Activated T-helper 1 cell treated with anti-CD3 and anti-CD28 coated beads, Interleukin-12 subunit alpha, Interleukin-12 subunit beta, Interleukin-2, Interleukin-4 antibody, amounts not matched to agents 30 ng/mL and 10 ng/mL and 1 ng/mL, durations not matched to agents 14 hours and 24 hours and 36 hours (primary cell): ENCODE measurements at places on chromosomes 11 and 22. TPM values are rescaled to one million over a fixed set of nuclear protein-coding genes. Genes with fewer than 3 reads are reported as not detected.

DNA sequence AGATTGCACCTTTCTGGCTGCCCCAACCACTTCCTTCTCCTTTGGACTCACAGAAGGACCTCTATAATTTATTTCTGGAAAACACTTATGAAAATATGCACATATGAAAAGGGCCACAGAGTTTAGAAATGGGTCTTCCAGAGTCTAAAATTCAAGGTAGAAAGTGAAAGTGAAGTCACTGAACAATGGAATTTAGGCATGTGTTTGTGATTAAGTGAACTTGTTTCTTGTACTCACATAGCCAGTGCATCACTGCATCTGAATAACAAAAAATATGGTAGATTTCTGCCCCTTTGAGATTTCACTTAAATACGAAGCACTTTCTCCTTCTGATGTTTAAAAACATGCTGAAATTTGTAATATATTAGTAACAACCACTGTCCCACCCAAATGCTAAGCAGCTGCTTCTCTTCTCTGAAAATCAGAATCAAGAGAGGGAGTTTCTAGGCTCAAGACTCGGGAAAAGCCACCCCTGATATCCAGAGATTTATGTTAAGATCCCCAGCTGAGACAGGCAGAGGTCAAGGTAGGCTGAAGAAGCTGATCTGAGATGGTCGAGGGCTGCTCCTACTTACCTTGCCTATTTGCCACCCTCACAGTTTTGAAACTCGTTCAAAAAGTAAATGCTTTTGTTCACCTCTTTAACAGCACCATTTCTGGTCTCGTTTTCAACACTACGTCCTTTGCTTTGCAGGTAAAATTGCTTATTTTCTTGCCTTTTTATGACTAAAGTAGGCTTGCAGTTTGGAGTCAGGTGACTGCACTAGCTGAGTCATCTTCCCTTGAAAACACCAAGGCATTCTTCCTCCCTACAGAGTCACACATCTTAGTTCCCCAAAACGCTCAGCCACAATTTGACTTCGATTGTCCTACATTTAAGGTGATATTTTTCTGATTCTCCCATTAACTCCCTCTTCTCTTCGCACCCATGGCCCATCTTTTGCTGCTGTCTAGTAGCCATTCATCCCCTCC, at the start of gene XKR3:
XKR3 (minus strand) TSS at position 696 of the 972 bp plus-strand sequence. CDS start 17,338 bp downstream, outside the sequence.
- no peak for DNase-seq
- H3K27ac ChIP-seq, result peak within 1 kb of the TSS; percentile 69
- peaks cover 22% of the 10 kb centered on the region for H3K4me1 ChIP-seq

DNA sequence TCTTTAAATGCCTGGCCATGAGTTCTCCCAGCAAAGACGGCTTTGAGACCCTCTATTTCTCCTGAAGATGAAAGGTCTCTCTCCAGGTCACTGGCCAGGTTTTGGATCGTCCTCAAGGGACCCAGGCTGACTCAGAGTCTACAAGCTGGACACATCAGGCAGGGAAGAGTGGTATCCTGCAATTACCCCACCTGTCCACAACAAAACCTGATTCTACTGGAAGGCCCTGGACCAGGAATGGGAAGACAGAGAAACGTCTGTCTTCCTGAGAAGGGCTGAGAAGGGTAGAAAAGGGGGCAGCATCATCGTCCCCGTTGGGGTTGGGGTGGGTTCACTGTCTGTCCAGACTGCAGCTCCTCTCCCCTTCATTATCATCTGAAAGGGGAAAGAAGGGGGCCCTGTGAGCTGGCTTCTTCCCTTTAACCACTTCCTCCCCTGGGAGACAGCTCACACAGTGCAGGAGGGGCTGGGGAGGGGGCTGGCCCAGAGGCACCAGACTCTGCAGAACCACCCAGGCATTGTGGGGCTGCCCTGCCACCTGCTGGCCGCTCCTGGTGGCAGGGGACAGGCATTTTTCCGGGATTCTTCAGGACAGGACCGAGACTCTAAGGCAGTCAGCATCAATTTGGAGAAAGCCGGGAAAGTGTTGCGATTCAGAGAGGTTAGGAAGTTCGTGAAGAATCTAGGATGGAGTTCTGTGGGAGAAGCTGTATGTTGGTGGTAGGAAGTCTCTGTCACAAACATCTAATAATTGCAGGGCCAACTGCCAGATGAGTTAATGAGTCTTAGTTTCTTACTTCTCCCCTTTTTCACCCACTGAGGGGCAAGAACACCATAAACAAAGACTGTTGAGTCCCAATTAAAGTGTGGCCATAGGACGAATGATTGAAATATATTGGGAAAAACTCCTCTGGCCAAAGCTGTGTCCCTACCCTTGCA, 57.6 kb downstream of the SYN3 start:
- H3K27ac ChIP-seq, result no peak overlapping the region
- H3K4me3 ChIP-seq, result no peak overlapping the region
- DNase-seq, result no peak
- no peaks in the 10 kb centered on the region for H3K36me3 ChIP-seq
- H3K4me1 ChIP-seq, result no peaks in the 10 kb centered on the region
- H3K27me3 ChIP-seq, result no peaks in the 10 kb centered on the region

DNA sequence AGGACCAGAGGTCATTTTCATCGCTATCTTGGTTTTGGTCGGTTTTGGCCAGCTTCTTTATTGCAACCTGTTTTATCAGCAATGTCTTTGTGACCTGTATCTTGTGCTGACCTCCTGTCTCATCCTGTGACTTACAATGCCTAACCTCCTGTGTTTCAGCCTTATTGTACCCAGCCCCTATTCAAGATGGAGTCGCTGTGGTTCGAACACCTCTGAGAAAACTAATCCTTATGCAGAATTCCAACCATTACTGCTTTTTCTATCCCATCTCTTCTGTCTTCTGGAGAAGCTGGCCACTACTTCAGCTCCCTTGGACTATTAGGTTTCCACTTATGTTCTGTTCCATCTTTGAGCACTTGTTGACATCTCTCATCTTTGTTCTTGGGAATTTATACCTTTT, 62.6 kb downstream of the METTL15 start:
- no peak overlapping the region for H3K4me3 ChIP-seq
- no peaks in the 10 kb centered on the region for H3K27me3 ChIP-seq
- no peak overlapping the region for H3K27ac ChIP-seq
- H3K36me3 ChIP-seq, result peaks cover 9% of the 10 kb centered on the region
- H3K4me1 ChIP-seq, result no peaks in the 10 kb centered on the region

- H3K27ac ChIP-seq, result no peak overlapping the region
- DNase-seq, result no peak
- H3K4me1 ChIP-seq, result no peaks in the 10 kb centered on the region
- peaks cover 6% of the 10 kb centered on the region for H3K27me3 ChIP-seq
- H3K36me3 ChIP-seq, result no peaks in the 10 kb centered on the region
Observed at GRCh38 chr11:110003426-110003825, 89.8 kb upstream of the ZC3H12C start.

GRCh38 chr22:24424001-24424900, 3.1 kb upstream of the ADORA2A start:
- H3K27me3 ChIP-seq, result peaks cover 5% of the 10 kb centered on the region
- peak overlapping the region; percentile 82 for H3K4me3 ChIP-seq
- peaks cover 37% of the 10 kb centered on the region for H3K4me1 ChIP-seq
- peak; percentile 37 for DNase-seq
- peaks cover 10% of the 10 kb centered on the region for H3K36me3 ChIP-seq

DNA sequence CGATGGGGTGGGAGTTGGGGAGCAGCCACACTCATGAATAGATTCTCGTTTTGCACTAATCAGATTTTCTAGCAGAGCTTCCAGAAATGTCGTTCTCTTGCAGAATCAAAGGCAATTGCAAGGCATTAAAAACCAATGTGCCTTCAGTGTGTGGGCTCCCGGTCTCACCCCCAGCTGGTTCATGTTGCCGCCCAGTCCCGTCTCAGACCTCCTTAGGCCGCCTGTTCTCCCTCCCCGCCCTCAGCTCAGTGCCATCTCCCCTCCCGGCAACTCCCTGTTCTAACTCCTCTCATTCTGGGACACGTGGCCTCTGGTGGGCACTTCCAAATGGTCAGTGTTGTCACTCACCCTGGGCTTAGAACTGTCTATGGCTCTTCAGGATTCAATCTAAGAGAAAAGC, 42.5 kb upstream of the SMIM38 start:
- no peaks in the 10 kb centered on the region for H3K4me1 ChIP-seq
- no peak overlapping the region for H3K4me3 ChIP-seq
- H3K36me3 ChIP-seq, result peaks cover 3% of the 10 kb centered on the region
- no peak overlapping the region for H3K27ac ChIP-seq
- H3K27me3 ChIP-seq, result no peaks in the 10 kb centered on the region
- DNase-seq, result no peak

GRCh38 chr11:125263268-125263790, 98.8 kb downstream of the PKNOX2 start:
- no peaks in the 10 kb centered on the region for H3K36me3 ChIP-seq
- no peaks in the 10 kb centered on the region for H3K4me1 ChIP-seq
- no peak overlapping the region for H3K27ac ChIP-seq
- no peak for DNase-seq

SLC22A6 gene
- total RNA-seq, result not detected in 2 replicates

- H3K36me3 ChIP-seq, result no peaks in the 10 kb centered on the region
- H3K4me1 ChIP-seq, result no peaks in the 10 kb centered on the region
- H3K27ac ChIP-seq, result no peak overlapping the region
Observed at GRCh38 chr22:45302751-45303150, 7.0 kb upstream of the FAM118A start.

DNA sequence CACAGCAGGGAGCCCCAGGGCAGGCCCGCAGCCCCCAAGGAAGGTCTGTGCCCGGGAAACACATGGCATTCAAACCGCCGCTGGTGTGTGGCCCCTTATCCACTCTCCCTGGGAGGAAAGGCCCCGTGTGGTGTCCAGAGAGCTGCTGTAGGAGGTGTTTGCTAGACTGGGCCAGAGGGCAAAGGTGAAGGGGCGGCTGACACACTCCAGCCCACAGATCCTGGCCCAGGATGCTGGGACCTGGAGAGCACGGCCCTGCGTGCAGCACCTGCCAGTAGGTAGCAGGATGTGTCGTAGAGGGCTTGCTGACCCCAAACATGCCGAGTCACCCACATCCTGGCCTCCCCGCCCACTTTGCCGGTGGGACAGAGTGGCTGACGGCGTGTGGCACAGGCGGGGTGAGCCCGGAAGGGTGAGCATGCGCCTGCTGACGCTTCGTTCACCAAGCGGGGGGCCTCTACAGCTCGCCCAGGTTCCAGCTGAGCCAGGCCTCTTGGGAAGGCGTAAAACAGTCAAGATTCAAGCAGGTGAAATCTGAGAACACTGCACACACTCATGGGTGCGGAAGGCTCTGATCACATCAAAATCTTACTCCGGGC, 11.0 kb downstream of the OSBPL5 start:
- peaks cover 2% of the 10 kb centered on the region for H3K27me3 ChIP-seq
- no peaks in the 10 kb centered on the region for H3K4me1 ChIP-seq
- H3K27ac ChIP-seq, result no peak overlapping the region

GRCh38 chr11:65968600-65969482, 7.3 kb downstream of the SART1 start:
- H3K27ac ChIP-seq, result peak overlapping the region; percentile 50
- H3K36me3 ChIP-seq, result peaks cover 55% of the 10 kb centered on the region
- no peaks in the 10 kb centered on the region for H3K27me3 ChIP-seq
- no peak for DNase-seq
- no peak overlapping the region for H3K4me3 ChIP-seq

DNA sequence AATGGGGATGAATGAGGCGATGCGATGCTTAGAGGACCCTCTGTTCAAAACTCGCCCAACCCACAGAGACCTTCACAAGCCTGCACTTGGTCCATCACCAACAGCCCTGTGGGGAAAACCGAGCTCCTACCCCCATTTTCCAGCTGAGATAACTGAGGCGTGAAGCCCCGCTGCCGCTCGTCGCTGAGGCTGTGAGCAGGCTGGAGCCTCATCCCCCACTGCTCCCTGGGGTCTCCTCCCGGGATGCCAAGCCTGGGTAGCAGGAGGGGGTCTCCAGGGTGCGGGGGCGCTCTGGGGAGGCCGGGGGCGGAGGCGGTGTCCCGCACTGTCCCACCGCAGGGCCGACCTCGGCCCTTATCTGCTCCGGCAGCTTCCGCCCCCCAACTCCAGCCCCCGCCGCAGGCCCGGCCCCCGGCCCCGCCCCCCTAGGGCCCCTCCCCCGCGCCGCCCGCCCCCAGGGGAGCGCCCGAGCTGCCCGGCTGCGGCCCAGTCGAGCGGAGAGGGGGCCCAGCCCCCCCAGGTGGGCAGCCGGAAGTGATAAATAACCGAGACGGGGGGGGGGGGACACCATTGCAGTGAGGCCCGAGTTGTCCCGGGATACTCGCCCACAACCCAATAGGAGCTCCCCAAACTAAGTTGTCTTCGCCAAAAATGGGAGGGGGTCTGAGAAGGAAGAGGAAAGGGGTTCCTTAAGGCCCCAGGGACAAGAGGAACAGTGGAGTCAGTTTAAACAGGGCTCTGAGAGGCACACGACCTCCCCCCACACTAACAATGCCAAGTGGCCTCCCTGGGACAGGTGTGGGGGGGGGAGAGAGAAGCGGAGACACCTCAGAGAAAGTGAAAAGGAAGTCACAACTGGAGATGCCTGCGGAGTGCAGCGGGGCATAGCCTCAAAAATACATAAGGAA, 8.3 kb upstream of the SLC39A13 start:
- DNase-seq, result no peak
- peak overlapping the region; percentile 77 for H3K27ac ChIP-seq
- peaks cover 2% of the 10 kb centered on the region for H3K27me3 ChIP-seq
- H3K36me3 ChIP-seq, result no peaks in the 10 kb centered on the region
- peak overlapping the region; percentile 79 for H3K4me3 ChIP-seq
